ENCODE measurements at places on chromosomes 2 and 18.

- DNase-seq: no peak
These were observed 104.0 kb downstream of the ZNF516 start for GRCh38 chr18:76391038-76391437.

- DNase-seq: no peak
These were observed 817.8 kb upstream of the CNTNAP5 start for GRCh38 chr2:123207245-123207644.

- DNase-seq: no peak
These were observed 1860.6 kb upstream of the PIK3C3 start for GRCh38 chr18:40094441-40094840.

DNA sequence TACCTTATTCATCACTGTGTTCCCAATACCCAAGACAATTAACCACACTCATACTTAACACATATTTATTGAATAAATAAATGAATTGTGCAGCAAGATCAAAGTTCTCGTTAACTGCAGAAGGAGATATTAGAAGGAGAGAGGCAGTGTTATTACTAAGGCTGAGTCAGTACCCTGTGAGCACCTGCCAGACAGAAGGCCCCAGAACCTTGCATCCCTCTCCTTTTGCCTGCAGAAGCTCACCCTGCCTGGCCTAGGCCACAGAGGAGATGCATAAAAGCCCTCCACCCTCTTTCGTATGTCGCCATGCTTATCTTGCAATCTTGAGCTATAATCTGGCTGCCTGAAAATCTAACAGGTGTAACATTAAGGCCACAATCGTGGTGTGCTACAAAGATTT, 20.5 kb upstream of the RNF149 start:
- DNase-seq: no peak

- DNase-seq: no peak
These were observed 84.5 kb upstream of the MAPRE2 start for GRCh38 chr18:34956663-34957062.

- DNase-seq: no peak
These were observed 187.8 kb downstream of the KCNJ3 start for GRCh38 chr2:154886316-154886715.

DNA sequence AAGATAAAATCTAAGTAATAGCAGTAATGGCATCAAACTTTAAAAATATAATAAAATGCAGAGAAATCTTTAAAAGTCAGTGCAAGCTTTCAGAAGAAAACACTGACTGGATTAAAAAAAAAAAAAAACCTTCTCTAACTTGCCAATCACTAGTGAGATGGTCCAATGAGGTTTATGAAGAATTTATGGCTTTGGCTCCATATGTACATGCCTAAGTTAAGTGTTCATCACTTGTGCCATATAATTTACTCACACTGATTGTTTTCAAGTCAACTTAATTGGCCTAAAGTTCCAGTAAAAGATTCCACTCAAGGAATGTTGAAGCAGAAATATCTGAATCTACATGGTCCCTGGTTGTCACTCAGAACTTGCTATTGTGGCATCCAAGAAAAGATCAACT, 40.7 kb upstream of the RAB27B start:
- DNase-seq: no peak

DNA sequence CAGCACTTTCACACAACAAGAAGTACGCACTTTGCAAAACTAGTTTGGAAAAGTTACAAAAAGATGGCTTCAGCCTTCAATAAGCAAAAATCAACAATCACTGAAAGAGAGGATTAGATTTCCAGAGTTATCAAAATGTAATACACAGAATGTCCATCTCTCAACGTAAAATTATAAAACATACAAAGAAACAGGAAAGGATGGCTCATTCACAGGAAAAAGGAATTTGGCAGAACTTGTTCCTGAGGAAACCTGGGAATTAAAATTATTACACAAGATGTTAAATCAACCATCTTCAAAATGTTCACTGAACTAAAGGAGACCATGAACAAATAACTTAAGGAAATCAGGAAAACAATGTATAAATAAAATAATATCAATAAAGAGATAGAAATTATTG, 8.0 kb downstream of the C2orf92 start:
- DNase-seq: no peak

- no peak for DNase-seq
These were observed 1.2 kb downstream of the WNT10A start for GRCh38 chr2:218881744-218882460.

- no peak for DNase-seq
These were observed 1.4 kb downstream of the KCNS3 start for GRCh38 chr2:17879913-17880274.

DNA sequence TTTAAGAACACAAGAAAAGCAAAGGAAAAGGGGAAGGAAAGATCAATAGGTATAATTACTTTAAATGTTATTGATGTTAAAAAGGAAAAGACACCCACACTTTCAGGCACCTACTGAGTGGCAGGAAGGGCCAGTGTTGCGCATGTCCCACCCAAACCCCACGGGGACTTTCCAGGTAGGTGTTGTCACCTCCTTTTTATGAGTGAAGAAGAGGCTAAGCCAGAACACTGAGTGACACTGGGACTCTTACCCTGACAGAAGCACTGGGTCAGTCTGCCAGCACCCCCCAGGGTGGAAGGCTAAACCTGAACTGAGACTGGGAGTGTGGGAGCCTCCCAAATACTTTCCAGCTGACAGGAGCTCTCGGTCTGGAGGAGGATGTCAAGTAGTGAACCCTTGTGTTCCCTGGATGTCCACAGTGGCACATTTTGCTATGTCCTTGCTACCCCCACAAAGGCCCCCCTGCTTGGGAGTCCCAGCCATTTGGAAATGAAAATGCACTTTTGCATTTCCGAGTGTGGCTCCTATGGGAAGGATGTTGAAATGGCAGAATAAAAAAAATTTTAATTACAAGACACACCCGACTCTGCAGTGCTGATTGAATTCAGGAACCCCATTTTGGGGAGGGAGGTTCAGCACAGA, 90.9 kb upstream of the SMAD2 start:
- no peak for DNase-seq

DNA sequence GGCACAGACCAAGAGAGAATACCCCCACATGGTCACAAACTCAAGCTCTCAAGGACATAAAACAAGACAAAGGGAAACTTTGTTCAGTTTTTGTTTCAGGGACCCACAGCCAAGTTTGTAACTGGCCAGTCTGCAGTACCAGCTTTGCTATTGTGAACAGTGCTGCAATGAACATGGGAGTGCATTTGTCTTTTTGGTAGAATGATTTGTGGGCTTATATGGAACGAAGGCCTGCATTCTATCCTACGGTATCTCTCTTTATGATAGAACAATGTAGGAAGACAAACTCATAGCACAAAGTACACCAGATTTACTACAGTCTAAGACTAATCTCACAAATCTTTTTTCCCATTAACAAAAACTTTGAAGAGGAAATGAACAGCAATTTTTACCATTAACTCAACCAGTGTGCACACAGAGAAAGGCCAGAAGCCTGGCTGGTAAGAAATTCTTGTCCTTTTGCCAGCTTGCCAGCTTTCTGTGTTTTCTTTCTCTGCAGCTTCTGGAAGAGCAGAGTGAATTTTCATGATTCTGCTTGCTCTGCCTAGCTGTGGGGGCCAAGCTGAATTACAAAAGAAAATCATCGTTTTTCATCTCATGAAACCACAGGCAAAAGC, 37.1 kb upstream of the FEZ2 start:
- DNase-seq: no peak

GRCh38 chr18:46738491-46738890, 18.4 kb downstream of the ST8SIA5 start:
- DNase-seq: no peak

DNA sequence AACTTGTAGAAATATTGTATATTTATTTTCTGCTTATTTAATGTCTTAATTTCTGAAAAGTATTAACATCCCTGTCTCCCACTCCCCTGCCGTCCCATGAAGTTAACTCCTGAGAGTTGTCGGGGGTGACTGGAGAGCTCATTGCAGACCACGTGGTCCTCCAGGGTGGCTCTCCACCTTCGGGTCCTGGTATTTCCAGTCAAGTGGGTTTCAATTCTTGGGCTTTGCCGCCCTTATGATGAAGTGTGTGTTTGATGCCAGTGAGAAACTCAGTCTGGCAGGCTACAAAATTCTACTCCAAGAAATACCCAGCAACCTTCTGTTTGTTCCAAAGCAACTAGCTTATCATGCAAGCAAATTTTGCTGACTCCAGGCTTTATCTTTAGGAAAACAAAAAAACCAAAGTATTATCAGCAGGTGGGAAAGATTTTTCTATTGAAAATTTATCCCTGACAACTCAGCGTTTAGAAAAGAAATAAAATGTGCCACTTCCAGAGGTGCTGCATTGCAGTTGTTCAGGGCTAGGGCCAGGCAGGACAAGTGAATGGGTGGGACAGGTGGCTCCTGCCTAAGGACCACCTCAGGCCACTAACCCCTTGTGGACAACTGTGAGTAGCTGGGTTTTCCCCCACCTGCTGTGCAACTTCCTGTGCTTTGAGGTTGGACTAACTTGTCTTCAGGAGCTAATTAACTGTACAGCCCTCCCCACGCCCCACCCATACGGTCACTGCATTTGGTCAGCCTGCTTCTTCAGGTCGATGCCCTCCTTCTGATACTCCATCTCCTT, 46.6 kb downstream of the BCL2L11 start:
- DNase-seq: no peak

DNA sequence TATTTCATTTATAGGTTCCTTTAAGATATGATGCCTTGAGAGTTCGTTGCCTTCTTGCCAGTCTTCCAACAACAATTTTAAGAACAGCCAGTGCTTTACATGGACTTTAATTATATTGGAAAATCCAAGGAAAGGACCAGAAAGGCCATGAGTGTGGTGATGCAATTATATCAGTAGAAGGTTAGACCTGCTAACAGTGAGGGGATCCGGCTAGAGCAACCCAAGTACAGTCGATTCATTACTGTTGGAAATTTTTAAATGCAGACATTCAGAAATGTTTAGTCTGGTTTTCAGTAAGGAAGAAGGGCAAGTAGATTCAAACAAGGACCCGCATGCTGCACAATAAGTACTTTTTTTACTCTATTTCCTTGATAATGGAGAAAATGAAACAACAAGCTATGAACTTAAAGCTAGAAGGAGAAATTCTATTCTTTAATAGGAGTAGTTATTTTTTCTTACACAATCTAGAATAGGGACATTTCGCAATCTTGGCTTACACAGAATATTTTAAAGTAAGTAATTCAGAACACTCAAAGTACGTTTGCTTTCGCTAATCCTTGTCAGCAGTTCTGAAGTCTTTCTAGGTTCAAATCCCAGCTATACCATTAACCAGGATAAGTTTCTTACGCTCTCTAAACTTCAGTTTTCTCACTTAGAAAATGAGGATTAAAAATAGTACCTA, 405.5 kb downstream of the MEIS1 start:
- DNase-seq: no peak

DNA sequence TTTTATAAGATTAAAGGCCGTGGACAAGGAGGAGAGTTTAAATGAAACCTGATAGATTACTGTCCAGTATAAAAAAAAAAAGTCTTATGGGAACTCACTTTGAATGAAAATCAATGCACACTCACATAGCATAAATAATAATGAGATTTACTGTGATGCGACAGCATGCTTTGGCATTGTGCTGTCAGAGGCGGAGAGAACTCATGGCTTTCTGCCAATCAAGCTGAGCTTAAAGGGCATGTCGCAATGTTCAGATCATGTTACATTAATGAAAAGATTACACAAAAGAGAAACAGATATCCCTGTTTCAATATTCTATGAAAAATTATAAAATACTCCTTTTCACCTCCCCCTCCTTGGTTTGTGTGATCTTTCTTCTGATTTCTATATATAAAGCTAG, 310.8 kb downstream of the ERBB4 start:
- DNase-seq: peak; percentile 8

DNA sequence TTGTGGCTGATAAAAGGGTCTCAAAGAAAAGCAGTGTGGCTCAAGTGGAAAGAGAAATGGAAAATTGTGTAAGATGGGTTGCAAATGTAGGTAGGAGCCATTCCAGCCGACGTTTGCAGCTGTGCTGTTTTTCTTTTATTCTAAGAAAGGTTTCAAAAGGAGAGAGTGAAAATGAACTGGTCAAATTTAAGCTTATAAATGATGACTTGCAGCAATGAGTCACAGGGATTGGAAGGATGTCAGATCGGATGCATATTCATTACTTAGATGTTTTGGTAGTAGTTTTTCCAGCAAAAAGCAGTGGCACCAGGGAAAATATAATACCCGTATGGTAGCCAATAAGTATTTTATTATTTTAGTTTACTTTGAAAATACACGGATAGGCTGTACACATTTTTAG, 79.1 kb downstream of the LRRTM4 start:
- no peak for DNase-seq

DNA sequence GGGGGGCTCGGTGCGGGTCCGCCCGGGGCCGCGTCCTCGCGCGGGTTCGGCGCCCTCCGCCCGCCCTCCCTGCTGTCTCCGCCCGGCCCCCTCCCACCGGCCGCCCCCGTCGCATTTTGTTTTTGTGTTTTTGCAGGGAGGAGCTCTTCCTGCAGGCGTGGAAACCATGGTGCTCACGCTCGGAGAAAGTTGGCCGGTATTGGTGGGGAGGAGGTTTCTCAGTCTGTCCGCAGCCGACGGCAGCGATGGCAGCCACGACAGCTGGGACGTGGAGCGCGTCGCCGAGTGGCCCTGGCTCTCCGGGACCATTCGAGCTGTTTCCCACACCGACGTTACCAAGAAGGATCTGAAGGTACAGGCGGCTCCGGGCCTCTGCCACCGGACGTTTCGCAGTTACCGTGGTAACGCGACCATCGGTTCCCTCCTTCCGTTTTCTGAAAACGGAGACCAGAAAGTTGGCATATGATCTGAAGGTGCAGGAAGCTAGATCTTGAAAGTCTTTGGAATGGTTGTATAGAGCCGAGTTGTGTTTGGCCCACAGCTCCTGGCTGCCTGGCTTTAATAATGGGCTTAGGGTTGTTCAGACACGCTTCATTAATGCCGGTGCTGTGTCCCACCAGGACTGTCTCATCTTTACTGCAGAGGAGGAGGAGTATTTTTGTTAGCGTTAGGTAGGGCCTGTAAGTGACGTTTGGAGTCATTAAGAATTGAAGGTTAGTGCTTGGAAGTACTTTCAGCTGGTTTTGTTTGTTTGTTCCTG, 891 bp downstream of the KDM3A start:
- peak; percentile 26 for DNase-seq

- no peak for DNase-seq
These were observed 37.5 kb downstream of the TMEM37 start for GRCh38 chr2:119469131-119469530.
